ENCODE measurements at places on chromosomes 7 and 10.

DNA sequence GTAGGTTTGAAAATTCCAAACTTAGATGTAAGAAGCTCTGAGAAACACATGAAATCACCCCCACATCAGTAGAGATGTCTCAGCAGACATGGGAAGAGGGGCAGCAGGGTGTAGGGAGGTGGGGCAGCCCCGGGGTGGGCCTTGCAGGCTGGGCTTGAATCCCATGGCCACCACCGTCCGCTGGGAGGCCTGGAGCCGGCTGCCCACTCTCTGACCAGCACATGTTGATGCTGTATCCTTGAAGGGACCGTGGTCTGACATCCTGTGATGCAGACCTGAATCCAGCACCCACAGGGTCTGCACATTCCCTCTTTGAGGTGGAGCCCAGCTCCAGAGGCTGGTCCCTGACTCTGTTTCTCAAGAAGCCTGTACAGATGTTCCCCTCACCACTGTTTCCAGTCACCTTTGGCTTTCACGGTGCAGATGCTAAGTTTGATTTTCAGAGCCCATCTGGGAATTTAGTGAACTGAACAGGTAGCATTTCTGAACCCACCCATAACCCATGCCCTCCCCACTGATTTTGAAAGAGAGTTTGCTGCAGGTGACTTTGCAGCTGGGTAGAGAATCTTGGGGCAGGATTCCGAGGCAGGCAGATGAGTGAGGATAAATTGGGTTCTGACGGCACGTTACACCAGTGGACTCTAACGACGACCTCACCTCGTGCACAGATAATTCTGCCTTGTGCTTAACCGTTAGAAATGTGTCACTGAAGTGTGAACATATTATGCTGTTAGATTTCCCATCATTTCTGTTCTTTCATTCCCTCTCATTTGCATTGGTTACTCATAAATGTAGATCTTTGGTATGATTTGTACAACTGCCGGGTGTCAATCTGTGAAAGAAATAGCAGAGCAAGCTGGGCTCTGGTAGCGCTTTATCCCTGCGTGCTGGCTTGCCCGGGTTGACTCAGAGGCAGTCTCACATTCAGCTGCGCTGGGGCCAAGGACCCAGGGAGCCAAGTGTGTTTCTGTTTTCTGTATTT is 45.7 kb downstream of the IKZF1 start:
- peak; percentile 86 for DNase-seq

GRCh38 chr7:116834815-116835504 is 27.4 kb upstream of the CAPZA2 start:
- DNase-seq: no peak

DNA sequence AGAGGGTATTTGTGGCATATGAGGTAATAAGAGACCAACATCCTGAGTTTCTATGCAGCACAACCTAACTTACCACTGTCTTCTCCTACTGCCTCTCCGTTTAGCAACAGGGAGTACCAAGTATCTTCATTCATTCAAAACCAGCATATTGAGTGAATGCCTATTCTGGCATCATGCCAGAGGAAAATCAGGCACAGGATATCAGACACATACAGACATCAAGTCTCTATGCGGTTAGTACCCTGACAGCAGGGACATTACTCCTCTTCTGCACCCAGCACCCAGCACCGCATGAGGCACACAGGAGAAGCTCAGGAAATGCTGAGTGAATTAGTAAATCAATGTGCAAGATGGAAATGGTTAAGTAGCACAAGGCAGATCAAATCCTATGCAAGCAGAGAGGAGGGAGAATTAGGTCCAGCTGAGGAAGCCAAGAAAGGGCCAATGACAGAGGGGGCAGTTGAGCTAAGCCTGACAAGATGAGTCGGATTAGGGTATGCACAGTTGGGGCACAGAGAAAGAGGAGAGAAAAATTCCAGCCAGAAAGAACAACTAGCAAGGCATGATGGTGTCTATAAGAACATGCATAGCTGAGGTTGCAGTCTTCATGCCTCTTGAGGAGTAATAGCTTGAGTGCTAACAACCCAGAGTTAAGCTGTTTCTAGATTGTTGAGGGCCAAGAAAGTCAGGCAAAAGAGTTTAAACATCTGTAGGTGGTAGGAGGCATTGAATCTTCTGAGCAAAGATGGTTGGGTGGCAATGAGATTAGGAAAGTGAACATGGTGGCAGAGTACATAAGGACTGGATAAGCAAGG is 146.0 kb downstream of the PLXNA4 start:
- DNase-seq: no peak

GRCh38 chr7:123460616-123461015 is 73.8 kb downstream of the IQUB start:
- DNase-seq: no peak

DNA sequence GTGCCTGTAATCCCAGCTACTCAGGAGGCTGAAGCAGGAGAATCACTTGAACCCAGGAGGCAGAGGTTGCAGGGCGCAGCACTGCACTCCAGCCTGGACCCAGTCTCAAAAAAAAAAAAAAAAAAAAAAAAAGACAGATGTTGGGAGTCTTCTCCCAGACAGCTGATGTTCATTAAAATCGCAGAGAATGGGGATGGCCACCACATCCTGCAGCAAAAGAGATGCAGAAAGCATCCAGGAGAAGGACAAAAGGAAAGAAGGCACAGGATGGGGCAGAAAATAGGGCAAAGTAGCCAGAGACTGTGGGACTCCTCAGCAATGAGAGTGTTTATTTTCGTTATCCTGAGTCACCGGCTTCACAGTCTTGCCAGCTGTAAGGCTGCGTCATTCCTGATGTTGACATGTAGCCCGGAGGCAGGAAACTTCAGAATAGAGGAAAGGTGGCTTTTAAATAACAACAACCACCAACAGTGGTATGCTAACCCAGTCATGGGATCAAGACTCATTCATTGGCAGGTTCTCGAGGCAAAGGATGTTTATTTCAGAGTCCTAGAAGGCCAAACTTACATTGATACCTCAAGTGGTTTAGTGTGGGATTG is 149.5 kb upstream of the SVIL start:
- no peak for DNase-seq

GRCh38 chr7:117237646-117238045 is 85.2 kb downstream of the WNT2 start:
- no peak for DNase-seq

DNA sequence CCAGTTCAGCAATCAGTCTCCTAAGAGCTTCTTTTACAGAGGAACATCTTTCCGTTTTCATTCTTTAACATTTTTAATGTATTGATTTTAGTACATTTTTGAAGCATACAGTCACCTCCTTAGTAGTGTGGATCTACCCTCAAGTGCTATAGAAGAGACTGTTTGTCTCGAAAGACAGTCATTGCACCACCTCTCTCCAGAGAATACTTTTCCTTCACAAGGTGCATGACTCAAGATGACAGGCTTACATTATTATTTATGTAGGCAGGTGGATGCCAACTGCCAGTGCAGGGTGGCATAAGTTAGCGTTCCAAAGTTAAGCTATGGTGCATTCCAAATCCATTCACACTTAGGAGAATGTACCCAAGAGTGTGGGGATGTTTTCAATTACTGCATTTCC is 71.8 kb downstream of the ZEB1 start:
- DNase-seq: no peak

DNA sequence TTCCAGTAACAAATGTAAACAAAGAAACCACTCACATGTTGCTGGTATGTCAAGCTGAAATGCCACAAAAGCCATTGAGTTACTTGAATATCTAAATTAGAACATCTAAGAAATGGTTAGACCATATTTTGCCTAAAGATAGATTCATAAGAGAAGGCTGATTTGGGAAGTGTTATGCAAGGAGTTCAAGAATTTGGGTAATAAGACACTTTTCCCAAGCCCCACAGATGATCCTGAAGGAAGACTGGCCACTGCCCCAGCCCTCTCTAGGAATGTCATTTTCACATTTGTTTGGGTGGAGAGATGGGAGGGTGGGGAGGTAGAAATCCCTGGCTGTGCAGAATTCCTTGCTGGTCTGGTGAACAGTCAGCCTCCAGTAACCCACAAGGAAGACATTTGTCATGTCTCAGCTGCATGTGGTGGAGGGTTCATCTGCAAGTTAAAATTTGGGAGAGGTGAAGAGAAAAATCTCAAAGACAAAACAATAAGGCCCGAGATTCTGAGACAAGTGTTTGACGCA is 427.2 kb upstream of the KLF6 start:
- DNase-seq: no peak

DNA sequence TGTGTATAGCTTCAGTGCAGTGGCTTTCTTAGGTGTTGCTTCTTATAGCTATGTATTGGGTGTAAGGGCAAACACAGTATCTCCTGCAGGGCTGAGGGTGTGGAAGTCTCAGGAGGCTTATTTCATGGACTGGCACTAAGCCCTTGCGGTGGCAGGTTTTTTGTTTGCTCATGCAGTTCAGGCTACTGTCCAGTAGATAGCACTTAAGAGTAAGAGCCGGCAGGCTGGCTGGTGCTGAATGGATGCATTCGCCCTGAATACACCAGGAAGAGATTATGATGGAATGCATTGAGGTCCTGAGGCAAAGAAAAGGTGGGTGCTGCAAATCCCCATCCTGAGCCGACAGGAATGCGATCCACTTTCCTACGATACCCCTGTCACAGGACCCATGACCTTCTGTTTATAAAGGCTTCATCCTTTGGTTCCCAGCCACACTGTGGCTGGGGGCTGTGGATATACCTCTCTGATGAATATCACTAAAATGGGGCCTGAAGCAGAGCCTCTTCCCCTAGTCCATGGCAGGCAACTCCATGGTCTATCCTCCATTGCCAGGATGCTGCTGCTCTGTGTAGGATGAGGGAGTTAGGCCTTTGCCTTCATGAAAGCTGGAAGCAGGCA is 44.9 kb downstream of the ANXA8 start:
- DNase-seq: no peak

DNA sequence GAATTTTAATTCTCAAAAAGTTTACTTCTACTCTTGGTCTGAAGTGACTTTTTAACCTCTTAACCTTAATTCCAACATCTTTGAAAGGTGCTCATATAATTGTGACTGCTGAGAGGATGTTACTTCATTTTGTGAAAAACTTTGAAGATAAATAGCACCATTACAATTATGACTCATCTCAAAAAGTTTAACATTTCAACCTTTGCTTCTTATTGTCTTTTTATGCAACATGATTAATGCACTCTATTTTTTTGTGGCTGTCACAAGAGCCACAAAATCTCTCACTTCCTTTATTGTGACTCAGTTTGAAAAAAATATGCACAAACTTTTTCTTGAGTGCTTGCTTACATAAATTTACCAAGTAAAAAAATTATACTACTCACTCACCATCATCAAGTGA is 383.1 kb downstream of the LRRTM3 start:
- DNase-seq: no peak

DNA sequence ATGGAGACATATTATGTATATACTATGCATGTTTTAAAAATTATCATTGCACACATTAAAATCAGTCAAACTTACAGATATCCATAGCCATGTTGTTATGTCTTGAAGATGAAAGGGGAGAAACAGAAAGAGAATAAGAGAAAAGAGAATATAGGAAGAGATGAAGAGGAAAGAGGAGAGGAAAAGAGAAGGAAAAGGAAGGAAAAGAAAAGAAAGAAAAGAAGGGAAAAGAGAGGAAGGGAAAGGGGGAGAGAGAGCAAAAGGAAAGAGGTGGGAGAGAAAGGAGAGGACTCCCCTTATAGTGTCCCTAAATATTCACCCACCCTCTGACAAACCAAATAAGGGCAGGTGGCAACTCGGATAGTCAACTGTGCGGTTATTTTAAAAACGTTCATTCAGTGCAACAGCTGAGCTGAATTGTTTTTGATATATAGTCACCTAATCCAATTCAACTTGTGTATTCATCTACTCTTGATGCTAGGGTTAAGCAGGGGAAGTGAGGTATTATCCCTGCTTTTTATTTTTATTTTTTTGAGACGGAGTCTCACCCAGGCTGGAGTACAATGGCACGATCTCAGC is 14.6 kb downstream of the SVIL start:
- no peak for DNase-seq

DNA sequence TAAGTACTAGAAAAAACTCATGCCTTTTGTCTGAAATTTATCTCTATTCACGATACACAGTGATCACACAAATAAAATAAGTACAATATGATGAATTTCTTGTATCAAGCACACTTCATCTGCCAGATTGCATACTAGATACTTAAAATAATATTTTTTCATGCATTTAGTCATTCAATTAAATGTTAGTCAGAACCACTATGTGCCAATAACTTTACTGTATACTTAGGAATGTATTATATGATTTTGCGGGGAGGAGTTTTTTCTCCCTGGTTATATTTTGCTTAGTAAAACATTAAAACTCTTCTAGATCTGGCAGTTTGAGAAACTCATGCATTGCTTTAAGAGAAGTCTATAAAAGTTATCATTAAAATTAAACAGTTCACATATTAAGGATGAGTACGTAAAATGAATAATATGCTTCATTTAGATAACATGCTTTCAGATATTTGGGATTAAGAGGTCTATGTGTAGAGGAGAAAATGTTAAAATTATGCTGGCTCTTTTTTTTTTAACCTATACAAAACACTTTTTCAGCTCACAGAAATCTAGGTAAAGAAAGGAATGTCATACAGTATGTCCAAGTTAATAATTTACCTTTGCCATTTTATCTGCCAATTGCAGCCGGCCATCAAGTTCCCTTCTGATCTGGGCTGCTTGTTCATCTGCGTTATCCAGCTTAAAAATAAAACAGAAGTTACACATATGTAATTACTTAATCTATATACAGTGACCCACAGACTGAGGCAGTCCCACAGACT is 70.1 kb downstream of the RNF133 start:
- no peak for DNase-seq

DNA sequence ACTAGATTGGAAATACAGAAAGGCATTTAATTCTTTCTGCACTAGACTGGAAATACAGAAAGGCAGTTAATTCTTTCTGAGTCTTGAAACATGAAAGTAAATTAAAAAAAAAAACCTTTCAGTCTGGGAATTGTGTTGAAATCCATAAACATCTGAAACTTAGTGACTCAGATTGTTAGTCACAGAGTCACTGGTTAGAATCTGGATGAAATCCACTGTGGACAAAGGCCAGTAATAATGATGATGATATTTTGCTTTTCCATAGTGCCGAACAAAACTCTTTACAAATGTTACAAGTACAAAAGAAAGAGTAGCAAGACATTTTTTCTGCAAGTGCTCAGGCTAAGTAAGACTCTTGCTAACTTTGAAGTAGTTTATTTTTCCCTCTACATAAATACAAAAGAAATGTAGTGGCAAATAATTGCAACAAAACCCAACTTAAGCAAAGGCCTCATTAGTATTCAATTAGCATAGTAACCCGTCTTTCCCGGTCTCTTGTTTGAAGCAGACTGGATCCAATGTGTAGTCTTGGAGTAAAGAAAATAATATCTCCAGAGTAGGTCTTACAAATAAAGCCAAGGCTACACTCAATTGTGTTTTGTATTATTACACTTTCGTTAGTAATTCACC is 5.8 kb upstream of the PRTFDC1 start:
- DNase-seq: no peak

- DNase-seq: no peak
Measured at GRCh38 chr10:57891201-57892006, 376.3 kb downstream of the IPMK start.
